ENCODE measurements at places on chromosomes 16 and 17. TPM values are rescaled to one million over a fixed set of nuclear protein-coding genes. Genes with fewer than 3 reads are reported as not detected.

The SSTR5 gene
- total RNA-seq, result not detected

The TMEM94 gene
- 51.4 TPM for total RNA-seq

- no peak overlapping the region for H3K27ac ChIP-seq
- no peaks in the 10 kb centered on the region for H3K36me3 ChIP-seq
- no peak for DNase-seq
These were observed 487.5 kb upstream of the SALL1 start for GRCh38 chr16:51638339-51639135.

The TMEM208 gene
- total RNA-seq, result 39.3 TPM

DNA sequence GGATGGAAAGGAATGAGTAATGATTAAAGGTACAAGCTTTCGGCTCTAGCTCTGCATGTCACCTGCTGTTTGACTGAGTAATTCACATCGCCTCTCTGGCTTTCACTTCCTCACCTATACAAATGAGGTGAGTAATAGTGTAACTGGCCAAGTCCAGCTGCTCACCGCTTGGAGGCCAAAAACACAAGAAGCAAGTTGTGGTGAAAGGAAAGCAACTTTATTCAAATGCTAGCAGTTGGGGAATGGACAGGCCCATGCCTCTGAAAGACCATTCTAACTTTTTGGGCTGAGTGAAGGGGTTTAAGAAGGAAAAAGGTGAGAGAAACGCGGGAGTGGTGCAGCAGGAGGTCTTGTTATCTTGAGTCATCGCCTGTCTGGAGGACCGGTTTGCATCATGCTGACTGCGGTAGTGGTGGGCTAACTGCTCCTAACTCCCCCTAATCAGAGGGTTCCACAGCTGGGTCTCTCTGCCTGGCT is 45.7 kb upstream of the CSNK2A2 start:
- no peak overlapping the region for H3K27ac ChIP-seq
- peak; percentile 31 for DNase-seq
- peaks cover 7% of the 10 kb centered on the region for H3K4me1 ChIP-seq
- peaks cover 1% of the 10 kb centered on the region for H3K36me3 ChIP-seq
- peaks cover 31% of the 10 kb centered on the region for H3K27me3 ChIP-seq

- H3K36me3 ChIP-seq, result no peaks in the 10 kb centered on the region
- no peak overlapping the region for H3K27ac ChIP-seq
- H3K4me1 ChIP-seq, result peaks cover 34% of the 10 kb centered on the region
- H3K4me3 ChIP-seq, result no peak overlapping the region
- no peaks in the 10 kb centered on the region for H3K27me3 ChIP-seq
These were observed 15.8 kb downstream of the RAI1 start for GRCh38 chr17:17696882-17697633.

GRCh38 chr16:48444574-48444973 is 59.4 kb upstream of the SIAH1 start:
- no peaks in the 10 kb centered on the region for H3K27me3 ChIP-seq
- no peak for DNase-seq
- H3K27ac ChIP-seq, result no peak overlapping the region
- H3K4me3 ChIP-seq, result no peak overlapping the region
- H3K36me3 ChIP-seq, result no peaks in the 10 kb centered on the region

- no peaks in the 10 kb centered on the region for H3K27me3 ChIP-seq
- H3K27ac ChIP-seq, result no peak overlapping the region
These were observed 56.4 kb downstream of the BRIP1 start for GRCh38 chr17:61806936-61807335.

The KRTAP9-2 gene
- not detected for total RNA-seq

DNA sequence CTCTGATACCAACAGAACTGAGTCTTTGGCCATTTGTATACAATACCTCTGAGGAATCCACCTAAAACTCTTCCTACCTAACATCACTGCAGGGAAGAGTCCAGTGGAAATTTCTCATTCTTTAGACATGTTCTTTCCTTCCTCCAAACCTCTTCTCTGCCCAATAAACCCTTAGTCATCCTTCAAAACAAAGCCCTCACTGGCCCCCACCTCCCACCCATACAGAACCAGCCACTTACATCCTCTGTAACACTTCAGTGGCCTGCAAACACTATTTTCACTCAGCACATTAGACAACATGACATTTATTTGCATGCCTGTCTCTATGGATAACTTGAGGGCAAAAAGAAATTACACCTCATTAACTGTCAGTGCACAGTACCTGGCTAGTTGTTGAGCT is 200.3 kb upstream of the NOG start:
- H3K36me3 ChIP-seq, result no peaks in the 10 kb centered on the region
- no peaks in the 10 kb centered on the region for H3K4me1 ChIP-seq
- no peak for DNase-seq
- no peak overlapping the region for H3K4me3 ChIP-seq
- H3K27ac ChIP-seq, result no peak overlapping the region
- peaks cover 5% of the 10 kb centered on the region for H3K27me3 ChIP-seq

DNA sequence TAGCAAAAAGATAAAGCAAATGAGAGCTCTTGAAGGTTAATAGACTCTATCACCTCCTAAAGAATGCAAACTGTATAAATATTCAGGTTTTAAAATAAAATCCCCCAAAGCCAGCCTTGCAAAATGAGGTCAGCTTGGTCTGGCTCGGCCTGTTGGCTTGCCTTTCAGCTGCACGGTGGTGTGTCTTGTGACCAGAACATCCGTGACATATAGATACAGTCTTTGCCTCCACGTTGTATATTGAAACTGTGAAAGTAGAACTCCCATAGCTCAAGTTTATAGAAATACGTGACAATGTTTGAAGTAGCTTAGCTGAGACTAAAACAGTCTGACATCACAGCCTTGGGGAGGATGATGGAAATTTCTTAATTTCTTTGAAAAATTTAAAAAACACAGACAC is 236.6 kb upstream of the MYOCD start:
- H3K4me1 ChIP-seq, result no peaks in the 10 kb centered on the region
- no peaks in the 10 kb centered on the region for H3K36me3 ChIP-seq

GRCh38 chr17:65208717-65209116 is 71.5 kb downstream of the RGS9 start:
- no peak overlapping the region for H3K27ac ChIP-seq
- peaks cover 9% of the 10 kb centered on the region for H3K27me3 ChIP-seq
- peaks cover 16% of the 10 kb centered on the region for H3K4me1 ChIP-seq
- no peaks in the 10 kb centered on the region for H3K36me3 ChIP-seq
- no peak for DNase-seq

DNA sequence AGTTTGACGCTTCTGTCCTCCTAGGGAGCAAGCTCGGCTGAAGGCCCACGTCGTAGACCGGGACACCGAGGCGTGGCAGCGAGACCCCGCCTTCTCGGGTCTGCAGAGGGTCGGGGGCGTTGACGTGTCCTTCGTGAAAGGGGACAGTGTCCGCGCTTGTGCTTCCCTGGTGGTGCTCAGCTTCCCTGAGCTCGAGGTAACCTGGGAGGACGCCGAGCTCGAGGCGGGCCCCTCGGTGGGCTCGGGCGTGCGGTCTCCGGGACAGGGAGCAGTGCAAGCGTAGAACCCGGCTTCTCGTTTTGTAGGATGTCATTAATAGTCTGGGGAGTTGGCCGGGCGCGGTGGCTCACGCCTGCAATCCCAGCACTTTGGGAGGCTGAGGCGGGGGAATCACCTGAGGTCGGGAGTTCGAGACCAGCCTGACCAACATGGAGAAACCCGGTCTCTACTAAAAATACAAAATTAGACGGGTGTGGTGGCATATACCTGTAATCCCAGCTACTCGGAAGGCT is 715 bp downstream of the ENDOV start:
- peaks cover 10% of the 10 kb centered on the region for H3K27me3 ChIP-seq
- peaks cover 20% of the 10 kb centered on the region for H3K4me1 ChIP-seq
- peak overlapping the region; percentile 82 for H3K4me3 ChIP-seq

DNA sequence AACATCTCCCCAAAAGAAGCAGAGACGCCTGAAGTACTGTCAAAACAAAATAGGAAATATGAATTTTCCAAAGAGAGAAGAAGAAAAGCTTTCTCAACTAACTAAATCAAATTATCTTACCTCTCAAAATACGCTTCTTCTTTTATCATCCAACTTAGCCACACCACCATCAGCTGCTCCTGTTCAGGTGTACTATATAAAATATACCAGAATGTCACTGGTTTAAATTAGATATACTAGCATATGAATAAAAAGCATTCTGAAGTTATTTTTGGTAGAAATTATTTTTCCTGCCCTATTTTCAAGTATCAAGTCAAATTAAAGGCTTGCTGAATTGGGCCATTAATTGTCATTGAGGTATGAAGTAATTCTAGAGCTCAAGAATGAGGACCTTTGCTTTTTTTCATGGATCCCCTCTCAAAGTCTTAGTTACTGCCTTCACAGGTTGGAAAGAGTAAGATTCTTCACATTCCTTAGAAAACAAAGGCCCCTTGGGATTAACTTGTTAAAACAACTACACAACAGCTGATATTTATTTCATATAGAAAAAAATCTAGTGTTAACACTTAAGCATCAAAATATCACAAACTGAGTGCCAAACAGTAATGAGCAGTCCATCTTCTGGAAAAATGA is 30.1 kb downstream of the INTS2 start:
- H3K27ac ChIP-seq, result no peak overlapping the region
- no peak for DNase-seq
- H3K4me3 ChIP-seq, result no peak overlapping the region

The PRRT2 gene
- 2.6 TPM for total RNA-seq

DNA sequence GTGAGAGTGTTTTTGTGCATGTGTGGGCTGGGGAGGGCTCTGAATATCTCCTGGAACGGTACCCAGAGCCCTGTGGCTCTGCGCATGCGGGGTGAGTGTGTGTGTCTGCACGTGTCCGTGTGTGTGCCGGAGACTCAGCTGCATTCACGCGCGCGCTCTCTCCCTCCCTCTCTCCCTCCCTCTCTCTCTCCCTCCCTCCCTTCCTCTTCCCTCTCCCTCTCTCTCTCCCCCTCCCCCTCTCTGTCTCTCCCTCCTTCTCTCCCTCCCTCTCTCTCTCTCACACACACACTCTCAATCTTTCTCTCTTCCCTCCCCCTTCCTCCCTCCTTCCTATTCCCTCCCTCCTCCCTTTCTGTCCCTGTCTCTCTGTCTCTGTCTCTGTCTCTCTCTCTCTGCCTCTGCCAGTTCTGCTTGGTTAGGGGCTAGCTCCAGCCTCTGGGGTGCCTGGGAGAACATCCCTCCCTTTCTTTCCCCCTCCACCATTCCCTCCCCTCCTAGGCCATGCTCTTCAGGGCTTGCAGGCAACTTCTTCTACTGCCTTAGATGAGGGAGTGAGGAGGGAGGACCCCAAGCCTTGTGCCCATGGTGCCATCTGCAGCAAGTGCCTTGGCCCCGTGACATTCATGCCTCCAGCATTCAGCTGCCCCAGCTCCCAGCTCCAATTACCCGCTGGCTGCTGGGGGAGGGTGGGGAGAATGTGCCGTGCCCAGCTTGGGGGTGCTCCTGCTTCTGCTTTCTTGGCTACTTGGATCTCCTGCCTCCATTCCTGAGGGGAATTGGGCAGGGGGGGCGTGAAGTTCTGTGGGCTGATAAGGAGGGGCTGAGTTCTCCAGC is 6.4 kb downstream of the THRA start:
- H3K27ac ChIP-seq, result peak overlapping the region; percentile 95
- peak; percentile 86 for DNase-seq
- no peaks in the 10 kb centered on the region for H3K27me3 ChIP-seq
- no peaks in the 10 kb centered on the region for H3K36me3 ChIP-seq
- H3K4me1 ChIP-seq, result peaks cover 56% of the 10 kb centered on the region
- H3K4me3 ChIP-seq, result peak overlapping the region; percentile 78

GRCh38 chr16:1818204-1818872 is 8.3 kb downstream of the HAGH start:
- peaks cover 11% of the 10 kb centered on the region for H3K36me3 ChIP-seq
- no peak overlapping the region for H3K4me3 ChIP-seq
- no peak for DNase-seq
- H3K4me1 ChIP-seq, result peaks cover under 1% of the 10 kb centered on the region

The CD300LF gene
- not detected for total RNA-seq

- H3K4me3 ChIP-seq, result no peak overlapping the region
- no peaks in the 10 kb centered on the region for H3K27me3 ChIP-seq
These were observed 13.9 kb downstream of the BRD7 start for GRCh38 chr16:50354629-50355456.

GRCh38 chr17:66524877-66525276 is 222.5 kb downstream of the PRKCA start:
- peaks cover 63% of the 10 kb centered on the region for H3K4me1 ChIP-seq
- DNase-seq, result peak; percentile 41
- no peaks in the 10 kb centered on the region for H3K27me3 ChIP-seq
- peaks cover 44% of the 10 kb centered on the region for H3K36me3 ChIP-seq
- no peak overlapping the region for H3K4me3 ChIP-seq

GRCh38 chr17:59899099-59899498 is 6.2 kb downstream of the RPS6KB1 start:
- DNase-seq, result no peak
- H3K4me3 ChIP-seq, result no peak overlapping the region
- no peaks in the 10 kb centered on the region for H3K27me3 ChIP-seq
- H3K27ac ChIP-seq, result no peak overlapping the region
- H3K4me1 ChIP-seq, result peaks cover 44% of the 10 kb centered on the region

DNA sequence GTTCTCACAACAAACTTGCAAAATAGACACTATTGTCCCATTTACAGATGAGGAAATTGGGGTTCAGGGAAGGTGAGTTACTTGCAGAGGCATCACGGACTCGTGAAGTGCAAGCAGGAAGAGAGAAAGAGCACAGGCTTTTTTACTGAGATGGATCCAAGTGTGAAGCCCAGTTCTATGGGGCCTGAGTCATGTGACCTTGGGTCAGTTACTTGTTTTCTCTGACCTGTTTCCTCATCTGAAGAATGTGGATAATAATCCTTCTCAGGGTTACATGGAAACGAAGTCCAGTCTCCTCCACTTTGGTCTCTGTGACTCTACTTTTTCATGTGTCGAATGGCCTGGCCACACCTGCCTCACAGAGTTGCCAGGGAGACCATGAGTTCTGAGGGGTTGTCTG is 134.4 kb downstream of the SPACA3 start:
- H3K4me3 ChIP-seq, result no peak overlapping the region
- H3K27me3 ChIP-seq, result peaks cover 22% of the 10 kb centered on the region
- H3K27ac ChIP-seq, result no peak overlapping the region
- no peak for DNase-seq
- H3K4me1 ChIP-seq, result no peaks in the 10 kb centered on the region

- no peaks in the 10 kb centered on the region for H3K4me1 ChIP-seq
- DNase-seq, result no peak
- H3K27me3 ChIP-seq, result peaks cover 4% of the 10 kb centered on the region
These were observed at the start of gene SLFN14 for GRCh38 chr17:35560703-35561102. Gene SLFN14 (minus strand): TSS chr17:35560819. CDS start chr17:35558062, 2,757 bp downstream.

DNA sequence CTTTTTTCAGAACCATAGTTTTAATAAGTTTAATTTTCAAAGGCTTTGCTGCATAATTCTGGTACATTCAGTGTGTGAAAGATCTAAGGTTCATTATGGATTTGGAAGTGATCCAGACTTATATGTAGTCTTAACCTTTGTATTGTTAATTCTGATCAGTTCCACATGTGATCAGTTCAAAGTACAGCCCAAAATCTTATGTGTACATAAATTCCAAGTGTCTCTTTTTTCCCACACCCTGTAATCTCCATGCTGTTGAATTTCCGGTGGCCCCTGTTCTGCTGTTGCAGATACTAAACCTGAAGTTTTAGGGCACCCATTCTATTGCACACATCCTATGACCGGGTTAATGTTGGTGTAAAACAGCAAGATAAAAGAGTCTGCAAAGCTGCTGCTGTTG is 1147.5 kb upstream of the CDH8 start:
- no peak overlapping the region for H3K4me3 ChIP-seq
- no peak overlapping the region for H3K27ac ChIP-seq
- no peak for DNase-seq
- no peaks in the 10 kb centered on the region for H3K4me1 ChIP-seq
- H3K36me3 ChIP-seq, result no peaks in the 10 kb centered on the region
- no peaks in the 10 kb centered on the region for H3K27me3 ChIP-seq

Measured in activated CD4-positive, alpha-beta memory T cell treated with anti-CD3 and anti-CD28 coated beads for 36 hours (primary cell).